ENCODE measurements at places on chromosomes 2 and 18.

- DNase-seq, result no peak
Measured at GRCh38 chr2:237549643-237550415, 16.5 kb upstream of the PRLH start.

- DNase-seq, result no peak
Measured at GRCh38 chr18:3485153-3486149, 35.5 kb downstream of the TGIF1 start.

DNA sequence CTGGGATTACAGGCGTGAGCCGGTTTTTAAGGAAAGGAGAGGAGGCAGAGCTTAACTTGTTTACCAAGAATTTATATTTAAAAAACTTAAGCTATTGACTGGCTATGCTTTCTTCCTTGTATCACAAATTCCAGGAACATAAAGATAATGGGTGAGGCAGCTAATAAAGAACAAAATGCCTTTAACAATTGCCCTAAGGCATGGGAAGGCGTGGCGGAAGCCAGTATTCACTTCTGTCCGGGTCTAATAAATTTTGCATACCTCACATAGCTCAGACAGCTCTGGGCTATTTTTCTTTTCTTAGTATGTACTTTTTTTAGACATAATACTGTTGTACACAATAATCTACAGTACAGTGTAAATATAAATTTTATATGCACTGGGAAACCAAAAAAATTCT is 1.0 kb upstream of the LDAH start:
- DNase-seq, result no peak

DNA sequence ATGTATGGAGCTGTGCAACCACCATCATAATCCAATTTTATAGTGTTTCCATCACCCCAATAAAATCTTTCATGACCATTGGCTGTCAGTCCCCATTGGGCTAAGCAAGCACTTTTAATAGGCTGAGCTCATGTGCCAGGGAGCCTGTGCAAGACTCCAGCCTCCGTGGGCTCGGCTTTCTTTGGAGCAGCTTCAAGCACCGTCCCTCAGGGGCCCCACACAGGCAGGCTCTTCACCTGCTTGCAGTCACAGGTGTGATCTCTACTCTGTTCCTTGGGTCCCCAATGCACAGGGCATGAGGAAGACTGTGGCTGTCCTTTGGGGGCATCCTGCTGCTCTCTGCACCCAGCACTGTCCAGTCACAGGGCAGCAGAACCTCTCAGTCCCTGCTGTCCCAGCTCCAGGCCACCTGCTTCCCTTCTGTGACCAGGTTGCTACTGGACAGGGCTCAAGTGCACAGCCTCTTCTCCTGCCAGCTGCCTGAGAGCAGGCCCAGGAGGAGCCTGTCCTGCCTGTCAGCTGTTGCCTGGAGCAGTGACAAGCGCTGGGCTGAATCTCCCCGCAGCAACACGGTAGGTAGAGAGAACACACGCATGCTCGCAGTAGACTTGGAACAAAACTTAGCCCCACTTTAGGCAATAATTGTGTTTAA is 40.7 kb upstream of the TMEM131 start:
- no peak for DNase-seq
